Stimulated activated CD8-positive, alpha-beta memory T cell treated with anti-CD3 and anti-CD28 coated beads, Interleukin-7, amount 100 ng/mL, for 24 hours (primary cell): ENCODE measurements at places on chromosomes 7 and 10.

GRCh38 chr10:22461891-22462290 lies 116.6 kb downstream of the SPAG6 start:
- DNase-seq = no peak

DNA sequence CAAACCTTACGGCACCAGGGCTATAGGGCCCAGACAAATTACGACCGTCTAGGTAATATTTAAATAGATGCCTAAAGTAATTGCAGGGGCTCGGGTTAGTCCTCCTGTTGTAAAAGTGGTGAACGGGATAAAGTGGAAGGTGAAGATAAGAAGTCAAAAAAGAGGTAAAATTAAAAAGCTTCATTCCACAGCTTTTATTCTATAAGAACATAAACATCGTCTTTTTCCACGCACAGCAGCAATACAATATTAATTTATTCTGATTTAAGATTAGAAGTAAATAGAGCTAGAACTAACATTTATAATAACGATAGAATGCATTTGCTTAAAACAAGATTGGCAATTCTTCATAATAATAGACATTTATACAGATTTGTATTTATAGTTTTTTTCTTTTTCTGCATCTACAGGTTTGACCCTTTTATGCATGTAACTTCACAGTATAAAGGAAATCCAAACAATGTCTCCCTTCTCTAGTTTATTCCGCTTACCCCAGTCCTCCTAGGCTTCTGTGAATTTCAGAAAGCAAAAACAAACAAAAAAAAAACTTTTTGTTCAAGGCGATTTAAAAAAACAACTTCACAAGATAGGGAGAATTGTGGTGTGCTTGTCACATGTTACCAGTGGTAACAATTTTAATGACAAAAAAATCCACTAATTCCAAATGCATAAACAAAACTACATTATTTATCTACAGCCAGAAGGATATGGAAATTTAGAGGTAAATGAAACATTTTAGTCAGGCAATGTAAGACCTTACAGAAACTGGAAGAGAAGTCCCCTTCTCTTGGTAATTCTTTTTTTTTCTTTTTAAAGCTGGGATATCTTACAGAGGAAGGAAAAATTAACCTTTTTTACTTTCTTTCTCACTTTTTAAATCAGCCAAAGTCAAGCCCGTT lies 3.4 kb downstream of the HOXA10 start:
- DNase-seq = no peak

DNA sequence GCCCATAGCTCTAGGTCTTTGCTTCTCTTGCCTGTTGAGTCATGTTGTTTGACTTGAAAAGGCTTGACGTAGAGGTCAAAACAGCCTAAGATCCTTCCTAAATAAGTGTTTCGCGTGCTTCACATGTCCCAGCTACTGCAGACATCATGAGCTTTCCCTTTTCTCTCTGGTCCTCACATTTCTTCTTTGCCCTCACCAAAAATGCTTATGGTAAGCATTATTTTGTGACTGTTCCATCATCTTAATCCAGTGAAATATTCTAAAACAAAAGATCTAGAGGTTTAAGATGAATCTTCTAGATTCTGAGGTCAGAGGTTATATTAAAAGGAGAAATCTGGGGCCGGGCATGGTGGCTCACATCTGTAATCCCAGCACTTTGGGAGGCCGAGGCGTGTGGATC lies 8.5 kb upstream of the ACSL5 start:
- no peak for DNase-seq

DNA sequence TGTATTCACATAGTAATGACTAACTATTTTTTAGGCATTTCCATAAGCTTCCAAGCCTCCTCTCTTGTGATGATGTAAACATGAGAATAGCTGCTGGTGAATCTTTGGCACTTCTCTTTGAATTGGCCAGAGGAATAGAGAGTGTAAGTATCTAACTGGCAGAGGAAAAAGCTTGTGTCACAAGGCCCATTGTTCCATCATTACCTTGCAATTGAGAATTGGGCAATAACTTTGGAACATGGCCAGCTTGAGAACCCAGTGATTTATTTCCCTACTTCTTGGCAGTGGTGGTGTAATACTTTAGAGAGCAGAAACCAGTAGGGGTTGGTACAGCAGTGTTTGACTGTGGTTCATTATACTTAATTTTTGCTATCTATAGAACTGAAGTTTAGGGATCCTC lies 12.0 kb downstream of the IFRD1 start:
- no peak for DNase-seq

- DNase-seq = no peak
Measured at GRCh38 chr7:132536654-132537395, 39.4 kb downstream of the PLXNA4 start.

DNA sequence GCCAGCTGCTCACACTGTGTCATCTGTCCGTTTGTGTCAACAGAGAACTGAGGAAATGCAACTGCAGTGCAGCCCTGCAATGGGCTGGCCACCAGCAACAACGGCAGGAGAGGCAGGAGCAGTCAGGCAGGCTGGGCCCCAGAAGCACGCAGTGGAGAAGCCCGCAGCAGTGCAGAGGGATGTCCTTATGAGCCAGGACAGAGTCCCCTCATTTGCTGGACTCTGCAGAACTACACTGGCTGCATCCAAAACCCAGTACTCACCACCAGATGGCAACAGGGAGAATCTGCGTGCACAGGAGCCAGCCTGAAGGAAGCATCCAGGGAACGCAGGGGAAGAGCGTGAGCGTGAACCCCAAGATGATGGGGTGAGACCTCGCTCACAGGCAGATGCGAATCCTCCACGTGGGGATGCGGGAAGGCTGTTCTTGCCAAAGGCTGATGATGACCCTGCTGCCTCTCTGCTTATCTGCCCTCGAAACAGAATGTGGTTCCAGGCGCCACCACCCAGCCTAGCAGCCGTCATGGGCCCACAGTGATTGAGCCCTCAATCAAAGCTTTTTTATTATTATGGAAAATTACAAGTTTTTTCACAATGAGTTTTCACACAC lies 232.1 kb downstream of the PTPRN2 start:
- DNase-seq = no peak

GRCh38 chr10:125166658-125167057 lies 6.3 kb upstream of the CTBP2 start:
- DNase-seq = no peak

DNA sequence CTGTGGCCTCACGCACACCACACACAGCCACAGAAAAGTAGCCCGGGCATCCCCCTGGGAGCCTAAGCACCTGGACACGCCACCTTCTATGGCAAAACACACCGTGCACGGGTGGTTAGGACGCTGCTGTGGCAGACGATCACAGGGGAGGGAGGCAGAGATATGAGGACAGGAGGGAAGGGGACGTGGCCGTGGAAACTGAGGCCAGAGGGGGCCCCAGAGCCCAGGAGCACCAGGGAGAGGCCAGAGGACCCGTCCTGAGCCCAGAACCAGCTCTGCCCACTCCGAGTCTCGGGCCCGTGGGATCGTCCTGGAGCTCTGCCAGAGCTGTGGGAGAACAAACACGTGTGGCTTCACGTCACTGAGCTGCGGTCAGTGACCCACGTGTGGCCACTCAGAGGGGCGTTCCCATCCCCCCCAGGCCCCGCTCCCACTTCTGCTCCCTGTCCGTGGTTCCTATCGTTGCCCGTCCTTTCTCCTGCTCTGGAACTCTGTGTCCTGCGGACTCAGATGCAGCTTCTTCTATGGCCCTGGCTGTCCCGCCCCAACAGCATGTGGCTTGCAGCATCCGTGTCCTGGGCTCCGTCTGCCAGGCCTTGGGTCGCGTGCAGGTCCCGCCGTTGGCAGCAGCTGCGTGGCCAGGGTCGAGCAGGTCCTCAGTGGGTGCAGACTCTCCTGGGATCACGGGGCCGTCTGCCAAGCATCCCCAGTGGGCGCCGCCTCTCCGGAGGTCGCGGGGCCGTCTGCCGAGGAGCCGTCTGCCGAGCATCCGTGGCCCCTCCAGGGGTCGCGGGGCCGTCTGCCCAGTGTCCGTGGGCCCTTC lies 31.0 kb downstream of the GET4 start:
- no peak for DNase-seq

DNA sequence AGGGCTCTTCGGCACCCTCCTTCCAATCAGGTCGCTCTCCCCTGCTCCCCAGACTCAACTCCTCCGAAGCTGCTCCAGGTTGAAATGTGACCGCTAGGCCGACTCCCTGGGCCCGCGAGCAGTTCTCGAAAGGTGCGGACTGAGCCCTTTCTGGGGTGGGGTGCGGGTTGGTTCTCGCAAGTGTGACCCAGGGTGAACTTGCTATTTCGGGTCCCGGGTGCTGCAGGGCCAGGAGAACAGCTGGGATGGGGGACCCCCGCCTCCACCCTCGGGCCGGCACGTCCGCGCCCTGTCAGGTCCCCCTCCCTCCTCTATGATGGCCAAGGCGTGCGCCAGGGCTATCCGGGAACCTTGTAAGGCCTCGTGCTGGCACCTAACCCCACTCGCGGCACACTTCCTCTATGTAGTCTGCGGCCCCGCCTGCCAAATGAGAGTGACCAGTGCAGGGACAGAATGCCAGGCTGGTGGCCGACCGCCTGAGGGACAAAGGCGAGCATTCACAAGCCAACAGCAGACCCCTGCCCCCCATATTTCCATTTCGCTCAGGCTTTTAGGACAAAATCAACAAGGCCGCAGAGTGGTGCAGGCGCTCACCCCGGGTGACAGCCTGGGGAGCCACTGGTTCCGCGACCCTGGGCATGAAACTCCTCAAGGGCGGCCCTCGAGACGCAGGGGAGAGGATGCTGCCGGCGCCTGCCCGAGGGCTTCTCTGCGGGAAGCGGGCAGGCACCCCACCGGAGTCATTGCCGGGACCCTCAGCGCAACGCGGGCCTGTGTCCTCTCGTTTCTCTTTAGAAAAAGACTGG lies 13.7 kb upstream of the HOXA13 start:
- no peak for DNase-seq

DNA sequence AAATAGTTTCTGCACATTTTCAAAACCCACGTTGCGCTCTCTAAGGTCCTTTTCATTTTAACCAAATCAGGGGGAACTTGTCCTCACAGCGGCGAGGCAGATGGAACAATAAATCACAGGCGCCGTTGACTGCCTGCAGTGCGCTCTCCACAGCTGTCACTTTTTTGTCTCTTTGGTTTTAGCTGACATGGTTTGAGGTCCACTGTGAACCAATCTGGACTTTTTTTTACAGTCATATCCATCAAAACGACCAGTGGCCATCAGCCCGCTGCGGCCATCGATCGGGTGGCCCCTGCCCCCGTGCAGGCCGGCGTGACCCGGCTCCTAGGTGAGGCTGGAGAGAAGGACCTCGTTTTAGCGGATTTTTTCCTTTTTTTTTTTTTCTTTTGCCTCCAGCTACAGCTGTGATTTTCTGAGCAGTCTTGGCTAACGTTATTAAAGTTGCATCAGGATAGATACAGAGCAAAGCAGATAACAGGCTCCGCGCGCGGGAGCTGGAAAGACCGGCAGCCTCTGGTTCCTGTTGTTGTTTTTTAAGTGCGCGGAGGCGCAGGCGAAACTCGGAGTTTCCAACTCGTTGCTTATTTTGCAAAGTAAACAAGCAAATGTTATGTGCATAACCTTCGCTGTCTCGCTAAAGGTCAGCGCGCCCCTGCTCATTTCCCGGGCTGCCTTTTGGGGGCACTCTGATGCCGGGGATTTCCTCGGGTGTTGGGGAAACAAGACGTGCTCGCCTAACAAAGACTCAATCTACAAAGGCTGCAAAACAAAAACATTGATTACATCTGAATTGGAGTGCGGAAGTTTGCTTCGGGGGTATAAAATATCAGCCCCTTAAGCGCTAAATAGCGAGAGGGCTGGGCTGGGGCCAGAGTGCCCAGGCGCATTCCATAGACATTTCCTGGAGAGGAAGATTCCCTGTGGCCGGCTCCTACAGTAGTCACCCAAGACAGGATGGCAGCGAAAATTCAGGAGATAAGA lies 414.8 kb upstream of the MKI67 start:
- DNase-seq = no peak

- no peak for DNase-seq
Measured at GRCh38 chr10:69866688-69867461, 65.2 kb downstream of the COL13A1 start.

- no peak for DNase-seq
Measured at GRCh38 chr7:124652237-124652636, 113.4 kb downstream of the GPR37 start.

- no peak for DNase-seq
Measured at GRCh38 chr7:77328669-77329068, 87.5 kb downstream of the GSAP start.

- no peak for DNase-seq
Measured at GRCh38 chr10:35462491-35462934, 126.2 kb downstream of the CCNY start.

DNA sequence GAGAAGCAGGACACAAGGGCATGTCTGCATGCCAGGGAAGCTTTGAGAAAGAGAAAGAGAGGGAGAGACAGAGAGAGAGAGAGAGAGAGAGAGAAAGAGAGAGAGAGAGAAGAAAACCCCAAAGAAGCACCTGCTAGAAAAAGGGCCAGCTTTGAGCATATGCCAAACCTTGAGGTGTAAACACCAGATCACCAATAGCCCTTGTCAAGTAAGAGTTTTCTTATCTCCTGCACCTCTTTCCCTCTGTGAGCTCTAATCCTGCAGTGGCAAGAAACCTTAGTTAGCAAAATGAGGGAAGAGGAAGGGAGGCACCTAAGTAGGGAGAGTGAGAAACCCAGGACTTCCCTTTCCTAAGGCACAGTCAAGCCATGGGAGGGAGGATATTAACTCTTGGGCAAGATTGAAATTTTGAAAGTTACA lies 11.3 kb upstream of the TRDMT1 start:
- no peak for DNase-seq

- DNase-seq = no peak
Measured at GRCh38 chr7:140230861-140231770, 54.3 kb upstream of the KDM7A start.

GRCh38 chr10:16811292-16811691 lies 5.9 kb downstream of the RSU1 start:
- DNase-seq = no peak

GRCh38 chr10:32787690-32788284 lies 170.2 kb downstream of the ITGB1 start:
- no peak for DNase-seq

DNA sequence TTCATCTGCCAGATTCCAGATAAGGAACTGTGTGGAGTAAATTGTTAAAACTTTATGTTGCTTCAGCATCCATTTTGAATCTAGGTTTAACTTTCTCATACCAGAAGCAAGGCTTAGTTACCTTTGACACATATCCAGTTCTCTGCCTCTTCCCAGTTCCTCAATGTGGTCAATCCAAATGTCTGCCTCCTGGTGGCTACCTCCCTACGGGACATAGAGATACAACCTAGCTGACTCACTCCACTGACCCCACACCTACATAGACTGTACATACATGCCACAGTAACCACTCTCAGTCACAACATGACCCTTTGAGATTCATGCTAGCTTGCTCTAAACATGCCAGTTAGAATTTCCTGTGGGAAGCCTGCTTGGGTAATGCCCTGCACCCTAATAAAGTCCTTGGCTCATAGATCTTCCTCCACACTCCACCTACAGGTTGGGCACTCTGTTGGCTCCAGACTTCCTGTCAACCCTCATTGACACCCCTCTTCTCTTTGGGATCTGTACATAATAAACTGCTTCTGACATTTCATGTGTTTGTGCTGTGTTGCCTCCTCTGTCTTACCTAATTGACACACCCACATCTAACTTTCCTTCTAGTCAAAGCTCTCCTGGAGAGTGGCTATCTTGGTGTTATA lies 278.1 kb downstream of the HTR7 start:
- no peak for DNase-seq
